Caco-2 (cell line): ENCODE measurements at places on chromosomes 6 and 20. TPM values are rescaled to one million over a fixed set of nuclear protein-coding genes. Genes with fewer than 3 reads are reported as not detected.

DNA sequence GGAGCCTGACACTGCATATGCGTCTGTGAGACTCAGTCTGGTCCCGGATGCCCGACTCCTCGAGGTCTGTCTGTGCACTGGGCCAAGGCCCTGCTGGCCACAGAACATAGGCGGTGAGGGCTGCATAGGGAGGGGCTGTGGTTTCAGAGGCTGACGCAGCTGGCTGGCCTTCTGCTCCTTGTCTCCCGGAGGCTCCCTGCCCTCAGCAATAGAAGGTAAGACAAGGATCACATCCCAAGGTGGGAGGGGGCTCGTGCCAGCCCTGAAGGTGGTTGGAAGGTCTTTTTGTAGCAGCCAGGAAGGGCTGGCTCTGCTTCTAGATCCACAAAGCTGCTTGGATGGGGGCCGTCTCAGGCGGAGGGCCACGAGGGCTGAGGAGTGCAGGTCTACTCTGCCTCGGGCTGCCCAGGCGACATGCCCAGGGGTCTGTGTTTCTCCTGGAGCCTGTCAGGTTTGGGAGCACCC lies 239.8 kb upstream of the SULF2 start:
- no peak for DNase-seq

- DNase-seq, result peak; percentile 84
These were observed 24.0 kb upstream of the HDAC2 start for GRCh38 chr6:113994934-113995342.

DNA sequence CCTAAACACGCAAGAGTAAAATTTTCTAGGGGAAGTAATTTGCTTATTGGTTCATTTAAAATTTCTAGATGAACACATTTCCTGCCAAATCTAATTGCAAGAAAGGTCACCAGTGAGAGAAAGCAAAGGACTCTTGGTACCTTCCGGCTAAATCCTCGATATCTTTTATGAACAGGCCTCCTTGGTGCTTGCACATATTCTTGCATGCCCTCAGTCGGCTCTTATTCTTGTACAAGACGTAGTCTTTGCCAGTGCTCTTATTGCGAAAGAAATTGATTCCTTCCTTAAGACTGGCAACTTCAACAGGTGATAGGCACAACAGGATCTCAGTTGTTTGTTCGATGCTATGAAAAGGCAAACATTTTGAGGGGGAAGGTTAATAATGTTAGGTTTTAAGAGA lies 141.7 kb upstream of the CARMIL1 start:
- DNase-seq, result no peak

GRCh38 chr6:157800420-157801237 lies 22.4 kb upstream of the SNX9 start:
- DNase-seq, result no peak

DNA sequence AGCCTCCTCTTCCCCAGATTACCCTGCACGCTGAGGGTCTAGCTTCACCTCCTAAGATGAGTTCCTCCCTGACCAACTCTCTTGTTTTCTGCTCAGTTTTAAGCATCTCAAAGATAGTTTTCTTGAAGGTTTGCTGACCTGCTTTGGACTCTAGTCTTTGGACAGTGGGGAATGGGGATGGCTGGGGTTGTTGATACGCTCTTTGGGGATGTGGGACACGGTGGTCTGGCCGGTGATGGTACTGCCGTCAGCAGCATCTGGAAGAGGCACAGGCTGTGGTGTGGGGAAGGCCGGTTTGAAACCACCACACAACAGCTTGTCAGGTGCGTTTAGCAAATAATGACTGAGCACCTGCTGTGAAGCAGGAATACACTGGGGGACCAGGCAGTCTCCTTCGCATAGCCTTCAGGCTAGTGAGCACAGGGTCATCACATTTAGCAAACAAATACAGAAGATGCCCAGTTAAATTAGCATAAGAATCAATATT lies 94.1 kb downstream of the TMEM242 start:
- DNase-seq, result no peak

Gene SEL1L2
- not detected in 2 replicates for total RNA-seq

Gene OR12D3
- total RNA-seq, result not detected in 2 replicates

Gene PXMP4
- 37.3 and 39.5 TPM in 2 replicates for total RNA-seq
